HCT116 (cell line): ENCODE measurements at places on chromosomes 11 and 22.
A peak's percentile ranks its signal among the peaks of the same experiment; 100 is the strongest.

DNA sequence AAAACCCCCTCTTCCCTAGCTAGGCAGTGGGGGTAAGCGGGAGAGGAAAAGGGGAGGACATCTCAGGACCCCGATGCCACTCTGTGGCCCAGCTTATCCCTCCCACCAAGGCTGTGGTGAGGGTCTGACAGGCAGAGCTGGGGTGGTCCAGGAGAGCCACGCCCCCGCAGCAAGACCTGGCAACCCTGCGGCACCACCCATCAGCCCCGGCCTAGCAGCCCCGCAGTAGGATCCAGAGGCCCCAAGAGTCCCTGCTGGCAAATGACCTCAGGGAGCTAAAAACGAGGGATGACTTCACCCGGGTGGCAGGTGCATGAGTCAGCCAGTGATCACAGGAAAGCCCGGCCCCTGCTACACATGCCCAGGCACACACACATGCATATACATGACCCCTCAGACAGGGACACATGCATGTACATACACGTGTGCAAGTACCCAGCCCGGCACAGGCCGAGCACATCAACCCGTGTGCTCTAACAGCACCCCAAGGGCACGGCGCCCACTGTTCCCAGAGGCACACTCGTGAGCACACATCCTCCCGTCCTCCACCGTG is 32.3 kb downstream of the ARVCF start:
- peak; percentile 55 for DNase-seq

DNA sequence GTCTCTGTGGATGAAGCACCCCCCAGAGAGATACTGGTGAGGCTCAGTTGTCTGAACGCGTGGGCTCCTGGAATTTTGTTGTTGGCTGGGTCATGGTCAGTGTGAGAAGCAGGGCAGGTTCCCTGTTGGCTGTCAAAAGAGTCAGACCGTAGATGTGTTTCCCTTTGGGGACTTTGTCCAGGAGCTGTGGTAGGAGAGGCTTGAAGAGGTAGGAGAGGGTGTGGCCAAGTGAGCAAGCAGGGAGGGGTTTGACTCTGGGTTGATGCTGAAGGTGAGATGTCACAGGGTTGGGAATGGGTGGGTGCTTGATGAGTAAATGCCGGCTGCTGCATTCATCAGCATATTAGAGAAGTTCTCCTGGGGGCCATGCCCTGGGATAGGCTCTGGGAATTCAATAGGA is 803.2 kb downstream of the TBC1D22A start:
- no peak for DNase-seq

DNA sequence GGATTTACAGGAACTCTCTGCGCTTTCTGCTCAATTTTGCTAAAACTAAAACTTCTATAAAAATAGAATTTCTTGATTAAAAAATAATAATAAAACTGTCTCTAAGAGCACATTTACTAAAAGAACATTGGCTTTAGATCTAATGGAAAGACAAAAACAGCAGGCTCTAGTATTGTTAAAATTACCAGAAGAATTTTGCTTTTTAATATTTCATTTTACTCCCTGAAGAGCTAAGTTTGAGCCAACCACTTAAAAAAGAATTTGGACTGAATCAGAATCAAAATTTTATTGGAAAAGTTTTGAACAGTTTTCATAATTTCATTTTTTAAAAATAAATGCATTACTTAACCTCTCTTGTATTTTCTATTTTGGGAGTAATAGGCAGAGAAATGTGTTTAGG is 107.3 kb downstream of the BBOX1 start:
- no peak for DNase-seq

- DNase-seq = peak; percentile 56
Observed at GRCh38 chr11:110148775-110149744, 55.9 kb downstream of the ZC3H12C start.

DNA sequence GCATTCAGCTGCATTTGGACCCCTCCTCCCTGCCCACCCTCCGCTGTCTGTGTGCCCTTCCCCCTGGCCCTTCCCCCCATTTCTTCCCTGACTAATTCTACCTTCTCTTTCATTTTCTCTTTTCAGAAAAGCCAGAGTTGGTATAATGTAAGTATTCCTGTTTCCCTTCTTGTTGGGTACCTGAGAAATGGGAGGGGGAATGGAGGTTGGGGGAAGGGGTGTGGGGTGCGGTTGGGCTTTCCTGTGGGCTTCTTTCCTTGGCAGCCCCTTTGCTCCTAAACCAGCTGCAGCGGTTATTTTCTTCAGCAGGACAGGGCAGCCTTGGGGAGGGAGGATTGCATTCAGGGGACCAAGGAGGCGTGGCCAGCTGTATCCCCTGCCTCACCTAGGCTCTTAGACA is 70.2 kb downstream of the SCN3B start:
- DNase-seq = no peak

GRCh38 chr11:12079726-12080556 is 30.4 kb upstream of the MICAL2 start:
- peak; percentile 79 for DNase-seq

DNA sequence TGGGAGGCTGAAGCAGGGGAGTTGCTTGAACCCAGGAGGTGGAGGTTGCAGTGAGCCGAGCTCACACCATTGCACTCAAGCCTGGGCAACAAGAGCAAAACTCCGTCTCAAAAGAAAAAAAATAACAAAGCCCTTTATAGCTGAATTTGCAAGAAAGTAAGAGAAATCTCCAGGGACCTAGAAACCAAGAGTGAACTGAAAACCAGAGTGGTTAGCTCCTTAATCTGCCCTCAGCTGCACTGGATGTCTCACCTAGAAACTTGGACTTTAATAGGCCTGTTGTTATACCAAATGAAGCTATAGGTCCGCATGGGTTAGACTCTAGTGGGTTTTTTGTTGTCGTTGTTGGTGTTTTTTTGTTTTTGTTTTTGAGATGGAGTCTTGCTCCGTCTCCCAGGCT is 4.1 kb downstream of the NEU3 start:
- DNase-seq = no peak

DNA sequence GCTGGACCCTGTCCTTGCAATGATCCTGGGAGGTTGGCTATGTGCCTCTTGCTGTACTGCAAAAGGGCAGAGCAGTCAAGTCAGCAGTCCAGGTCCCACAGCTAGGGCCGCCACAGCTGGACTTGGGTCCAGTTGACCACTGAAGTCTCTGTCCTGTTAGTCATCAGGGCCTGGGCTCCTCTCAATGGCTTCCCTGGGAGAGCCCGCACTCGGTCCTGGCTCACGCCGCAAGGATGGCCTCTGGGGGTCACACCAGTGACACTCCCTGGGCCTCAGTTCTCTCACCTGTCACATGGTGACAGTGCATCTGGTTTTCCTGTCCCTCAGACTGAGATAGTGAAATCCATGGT is 85.1 kb downstream of the NECTIN1 start:
- no peak for DNase-seq

GRCh38 chr11:17740649-17741235 is 6.2 kb downstream of the KCNC1 start:
- DNase-seq = no peak

- DNase-seq = no peak
Observed at GRCh38 chr11:99884750-99885149, 802.3 kb upstream of the ARHGAP42 start.

GRCh38 chr22:27349456-27349855 is 452.1 kb downstream of the MN1 start:
- DNase-seq = no peak

DNA sequence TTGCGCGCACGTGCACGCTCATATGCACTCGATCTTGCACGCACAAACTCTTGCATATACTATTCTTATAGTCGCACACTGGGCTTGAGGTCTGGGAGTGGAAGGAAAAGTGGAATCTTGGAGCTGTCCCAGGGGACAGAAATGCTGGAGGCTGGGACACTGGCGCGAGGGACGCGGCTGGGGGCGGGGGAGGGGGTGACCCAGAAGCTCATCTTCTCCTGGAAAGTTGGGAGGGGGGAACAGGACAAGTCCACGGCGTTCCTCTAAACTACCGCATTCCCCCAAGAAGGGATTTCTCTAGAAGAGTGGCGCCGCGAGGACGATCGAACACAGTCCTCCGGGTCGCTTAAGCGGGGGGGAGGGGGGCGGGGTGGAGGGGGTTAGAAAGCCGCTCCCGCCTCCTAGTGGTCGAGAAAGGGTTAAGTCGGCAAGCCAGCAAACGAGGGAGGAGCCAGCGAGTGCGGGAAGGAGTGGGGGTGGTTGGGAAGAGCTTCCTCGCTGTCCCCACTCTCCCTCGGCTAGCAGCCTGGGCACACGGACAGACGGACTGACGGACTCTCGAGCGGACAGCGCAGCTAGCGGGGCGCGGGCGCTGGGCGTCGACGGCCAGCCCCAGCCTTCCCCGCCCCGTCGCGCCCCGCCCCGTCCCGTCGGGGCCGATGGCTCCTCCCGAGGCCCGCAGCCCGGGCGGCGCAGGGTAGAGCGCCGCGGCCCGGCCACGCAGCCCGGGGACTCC is at the start of gene RTN4RL2:
Gene RTN4RL2, plus strand, starts transcription at position 507 of the 736 bp plus-strand sequence. CDS start 338 bp downstream, outside the sequence.
- DNase-seq = peak; percentile 52

- DNase-seq = no peak
Observed at GRCh38 chr11:37497326-37497725, 899.3 kb upstream of the RAG2 start.

GRCh38 chr11:104541701-104542100 is 356.6 kb downstream of the CASP12 start:
- no peak for DNase-seq

- no peak for DNase-seq
Observed at GRCh38 chr22:49305966-49306631, 521.6 kb downstream of the BRD1 start.

- no peak for DNase-seq
Observed at GRCh38 chr11:110130642-110131238, 37.5 kb downstream of the ZC3H12C start.

DNA sequence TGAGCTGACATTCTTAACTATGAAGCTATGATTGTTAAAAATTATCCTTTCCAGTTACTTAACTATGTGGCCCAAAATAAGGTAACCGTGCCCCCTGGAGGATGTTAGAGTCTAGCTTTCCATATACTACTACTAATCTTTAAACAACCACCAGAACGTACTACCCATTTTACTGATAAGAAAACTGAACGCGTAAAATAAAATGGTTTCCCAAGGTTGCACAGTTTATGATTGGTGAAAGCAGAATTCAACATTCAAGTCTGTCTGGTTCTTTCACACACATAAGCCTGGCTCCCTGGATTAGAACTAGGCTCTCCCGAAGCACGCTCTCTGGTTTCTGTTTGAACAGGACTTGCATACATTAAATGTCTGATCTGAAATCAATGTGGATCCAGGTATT is 437.8 kb upstream of the CCDC90B start:
- peak; percentile 23 for DNase-seq

GRCh38 chr11:44709966-44710365 is 16.8 kb upstream of the TSPAN18 start:
- DNase-seq = no peak

- DNase-seq = peak; percentile 15
Observed at GRCh38 chr11:48172818-48173609, 43.6 kb upstream of the OR4B1 start.

DNA sequence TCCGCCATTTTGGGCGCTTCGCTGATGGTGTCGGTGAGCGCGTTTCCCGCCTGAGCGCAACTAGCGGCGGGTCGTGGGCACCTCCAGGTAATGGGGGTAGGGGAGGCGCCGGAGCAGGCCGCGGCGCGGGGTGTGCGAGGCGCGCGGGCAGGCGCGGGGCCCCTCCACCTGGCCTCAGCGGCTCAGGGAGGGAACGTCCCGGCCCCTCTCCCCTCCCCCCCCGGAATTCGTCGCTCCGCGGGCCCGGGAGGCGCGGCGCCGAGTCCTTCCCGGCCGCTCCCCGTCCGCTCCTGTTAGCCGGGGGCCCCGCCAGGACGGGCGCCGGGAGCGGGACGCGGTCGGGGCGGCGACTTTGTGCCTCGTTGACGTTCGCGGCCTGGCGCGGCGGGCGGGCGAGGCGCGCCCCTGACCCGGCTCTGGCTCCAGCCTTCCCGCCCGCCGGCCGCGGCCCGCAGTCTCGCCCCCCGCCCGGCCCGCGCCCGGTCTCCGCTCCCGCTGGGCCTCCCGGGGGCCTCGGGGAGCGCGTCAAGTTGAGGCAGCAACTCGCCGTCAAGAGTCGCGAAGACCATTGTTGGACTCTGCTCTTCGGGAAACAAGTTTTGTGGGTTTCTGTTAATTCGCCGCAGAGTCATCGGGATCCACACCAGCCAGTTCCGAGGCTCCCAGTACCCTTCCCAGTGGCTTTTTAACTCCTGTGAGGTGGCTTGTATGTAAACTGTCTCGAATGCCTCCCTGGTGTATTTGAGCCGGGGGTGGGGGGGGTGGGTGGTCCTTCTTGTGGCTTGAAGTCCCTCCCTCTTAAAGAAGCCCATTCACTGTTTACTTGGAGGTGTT is at the start of gene PPP6R3:
Gene PPP6R3, plus strand, starts transcription at position 12 of the 834 bp plus-strand sequence. CDS start 76,913 bp downstream, outside the sequence.
- no peak for DNase-seq

GRCh38 chr11:17287058-17287457 is 10.5 kb downstream of the NUCB2 start:
- no peak for DNase-seq

DNA sequence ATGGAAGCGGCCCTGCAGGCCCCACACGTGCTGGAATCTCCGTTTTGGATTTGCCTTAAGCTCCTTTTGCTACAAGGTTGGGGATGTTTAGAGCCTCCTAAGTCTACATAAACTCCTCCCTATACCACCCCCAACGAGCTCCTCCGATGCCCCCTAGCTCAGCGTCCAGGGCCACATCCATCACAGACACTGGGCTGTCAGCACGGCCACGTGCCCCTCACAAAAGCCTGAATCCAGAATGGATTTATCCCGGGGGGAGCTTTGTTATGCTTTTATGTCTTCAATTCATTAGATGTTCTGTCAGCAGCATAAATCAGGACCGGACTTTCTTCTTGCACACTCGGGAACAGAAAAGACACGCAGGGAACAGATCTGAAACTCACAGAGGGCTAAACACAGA is 52.6 kb upstream of the CD82 start:
- DNase-seq = no peak

DNA sequence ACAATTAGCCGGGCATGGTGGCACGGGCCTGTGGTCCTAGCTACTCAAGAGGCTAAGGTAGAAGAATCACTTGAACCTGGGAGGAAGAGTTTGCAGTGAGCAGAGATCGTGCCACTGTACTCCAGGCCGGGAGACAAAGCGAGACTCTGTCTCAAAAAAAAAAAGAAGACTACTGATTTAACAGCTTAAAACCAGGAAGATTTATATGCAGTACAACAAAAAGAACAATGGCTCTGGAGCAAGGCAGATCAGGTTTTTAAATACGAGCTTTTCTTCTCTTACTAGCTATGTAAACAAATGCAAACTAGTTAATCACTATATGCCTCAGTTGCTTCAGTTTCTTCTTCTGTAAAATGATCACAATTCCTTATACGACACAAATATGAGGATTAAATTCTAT is 6.9 kb downstream of the FAM168A start:
- DNase-seq = no peak
